ENCODE measurements at places on chromosomes 16 and 17. TPM values are rescaled to one million over a fixed set of nuclear protein-coding genes. Genes with fewer than 3 reads are reported as not detected.

Gene SKAP1
- 3.6 TPM for total RNA-seq

GRCh38 chr16:29318037-29318436 is 88.5 kb downstream of the NPIPB11 start:
- DNase-seq: no peak

DNA sequence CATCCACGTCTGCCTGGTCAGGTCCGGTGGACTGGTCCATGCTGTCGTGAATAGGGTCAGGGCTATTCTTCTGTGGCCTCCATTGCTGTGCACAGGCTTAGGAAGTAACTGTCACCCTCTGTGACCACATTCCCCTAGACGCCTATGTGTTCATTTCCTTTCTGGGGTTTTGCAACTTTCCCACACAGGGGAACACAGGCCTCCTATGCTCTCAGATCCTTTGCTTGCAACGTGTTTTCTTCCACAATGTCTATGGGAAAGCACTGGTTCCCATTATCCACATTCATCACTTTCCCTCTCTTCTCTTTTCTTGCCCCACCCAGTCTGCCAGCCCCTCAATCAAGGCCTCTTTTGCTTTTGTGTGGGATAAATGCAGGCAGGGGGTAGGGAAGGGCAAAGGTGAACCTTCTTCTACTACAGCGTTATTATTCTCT is 43.2 kb upstream of the DNAJA2 start:
- no peak for DNase-seq

Gene C16orf86
- 4.5 TPM for total RNA-seq

Gene ADCY9
- total RNA-seq: 12.0 TPM

Gene ZNF597
- 2.9 TPM for total RNA-seq

GRCh38 chr17:58597371-58597770 is 82.9 kb upstream of the MTMR4 start:
- no peak for DNase-seq

DNA sequence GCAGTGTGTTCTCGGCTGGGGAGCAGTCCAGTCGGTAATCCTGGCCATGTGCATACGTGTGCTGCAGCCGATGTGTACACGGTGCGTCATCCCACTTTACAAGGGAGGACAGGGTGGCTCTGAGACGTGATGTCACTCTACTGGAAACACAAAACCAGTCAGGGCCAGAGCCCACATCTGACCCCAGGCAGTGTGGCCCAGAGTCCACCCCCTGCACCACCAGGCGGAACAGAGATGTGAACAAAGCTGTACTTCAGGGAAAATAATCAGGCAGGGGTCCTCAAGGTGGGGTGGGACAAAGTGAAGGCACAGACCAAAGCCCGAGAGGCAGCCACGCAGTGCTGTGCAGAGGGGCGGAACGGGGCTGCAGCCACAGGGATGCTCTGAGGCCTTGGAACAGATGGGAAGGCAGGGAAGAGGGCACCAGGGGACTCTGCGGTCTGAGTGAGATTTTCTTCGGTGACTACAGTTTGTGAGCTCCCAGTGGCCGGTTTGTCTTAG is 181.5 kb downstream of the ZNF423 start:
- no peak for DNase-seq

Gene EDC4
- 48.4 TPM for total RNA-seq

DNA sequence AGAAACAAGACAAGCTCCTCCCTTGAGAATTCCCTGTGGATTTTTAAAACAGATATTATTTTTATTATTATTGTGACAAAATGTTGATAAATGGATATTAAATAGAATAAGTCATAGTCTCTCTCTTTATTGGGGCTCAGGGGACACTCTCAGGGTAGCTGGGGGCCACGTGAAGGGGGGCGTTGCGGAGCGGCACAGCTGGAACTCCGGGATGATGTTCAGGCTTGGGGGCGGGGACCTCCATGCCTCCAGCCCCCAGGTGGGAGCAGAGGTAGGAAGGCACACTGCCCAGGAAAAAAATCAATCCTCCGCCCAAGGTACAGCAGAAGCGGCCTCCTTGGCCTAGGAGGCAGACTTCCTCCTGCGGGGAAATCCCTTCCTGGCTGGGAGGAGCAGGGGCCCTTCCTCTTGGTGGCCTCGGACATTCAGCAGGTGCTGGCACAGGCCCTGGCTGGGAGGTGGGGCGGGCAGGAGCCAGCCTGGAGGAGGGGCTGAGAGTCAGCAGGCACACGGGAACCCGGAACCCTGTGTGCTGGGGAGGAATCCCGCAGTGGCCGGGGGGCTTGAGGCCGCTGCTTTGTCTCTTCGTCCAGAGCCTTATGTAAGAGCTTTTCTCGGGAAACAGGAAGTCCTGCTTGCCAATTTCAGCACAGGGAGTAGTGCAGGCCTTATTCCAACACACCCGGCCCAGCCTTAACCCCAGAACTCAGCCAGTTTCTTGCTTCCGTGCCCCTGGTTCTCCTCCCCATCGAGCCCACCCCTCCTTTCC is 591 bp upstream of the TNFSF13 start:
- DNase-seq: no peak

DNA sequence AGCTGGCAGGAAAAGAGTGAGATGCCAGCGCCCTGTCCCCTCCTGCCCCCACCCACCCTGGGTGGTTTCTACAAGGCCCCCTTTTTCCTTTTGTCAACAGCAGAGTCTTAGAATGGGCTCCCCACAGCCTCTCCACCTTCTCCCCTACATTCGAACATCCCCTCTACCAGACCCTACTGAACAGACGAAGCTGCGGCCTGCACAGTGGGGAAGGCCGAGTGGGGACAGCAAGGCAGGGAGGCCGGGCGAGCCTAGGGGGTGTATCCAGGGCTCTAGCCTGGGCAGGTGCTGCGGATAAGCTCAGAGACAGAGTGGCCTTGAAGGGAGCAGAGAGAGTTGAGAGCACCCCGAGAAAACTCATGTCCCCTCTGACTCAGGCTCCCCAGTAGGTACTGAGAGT is 7.4 kb downstream of the ZACN start:
- DNase-seq: no peak

- DNase-seq: no peak
Observed at GRCh38 chr17:42288803-42289610, 709 bp downstream of the STAT5A start.

- no peak for DNase-seq
Observed at GRCh38 chr16:67770346-67770991, 35.9 kb downstream of the RANBP10 start.

GRCh38 chr16:1379304-1380076 is 27.8 kb downstream of the GNPTG start:
- DNase-seq: no peak

DNA sequence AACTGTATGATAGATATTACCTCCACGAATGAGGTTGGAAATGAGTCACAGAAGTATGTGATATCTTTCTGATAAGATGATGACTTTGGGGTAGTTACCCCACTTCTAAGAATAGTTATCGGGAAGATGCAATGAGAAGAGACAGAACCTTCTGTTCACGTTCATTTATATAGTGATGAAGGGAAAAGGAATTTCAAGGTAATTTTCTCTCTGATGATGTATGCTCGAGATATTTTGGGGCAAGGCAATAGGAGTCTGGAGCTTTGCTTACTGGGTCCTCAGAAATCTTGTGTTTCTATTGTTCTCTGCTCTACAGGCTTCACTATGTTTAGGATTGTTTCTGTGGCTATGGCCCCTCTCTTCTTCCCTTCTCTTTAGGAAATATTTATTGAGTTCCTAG is 1389.6 kb downstream of the CDH8 start:
- DNase-seq: no peak

Gene BCAR1
- total RNA-seq: 93.8 TPM

GRCh38 chr16:12375046-12375740 is 398.7 kb downstream of the SNX29 start:
- DNase-seq: no peak

All from kidney epithelial cell (primary cell).